ENCODE measurements at places on chromosomes 1 and 21. TPM values are rescaled to one million over a fixed set of nuclear protein-coding genes. Genes with fewer than 3 reads are reported as not detected.

Gene TTC13
- 8.3 TPM for total RNA-seq

Gene FAM131C
- total RNA-seq: 0.89 TPM

- no peak for DNase-seq
Observed at GRCh38 chr1:78475888-78476610, 14.7 kb upstream of the PTGFR start.

- no peak for DNase-seq
Observed at GRCh38 chr1:199780091-199780490, 247.4 kb upstream of the NR5A2 start.

DNA sequence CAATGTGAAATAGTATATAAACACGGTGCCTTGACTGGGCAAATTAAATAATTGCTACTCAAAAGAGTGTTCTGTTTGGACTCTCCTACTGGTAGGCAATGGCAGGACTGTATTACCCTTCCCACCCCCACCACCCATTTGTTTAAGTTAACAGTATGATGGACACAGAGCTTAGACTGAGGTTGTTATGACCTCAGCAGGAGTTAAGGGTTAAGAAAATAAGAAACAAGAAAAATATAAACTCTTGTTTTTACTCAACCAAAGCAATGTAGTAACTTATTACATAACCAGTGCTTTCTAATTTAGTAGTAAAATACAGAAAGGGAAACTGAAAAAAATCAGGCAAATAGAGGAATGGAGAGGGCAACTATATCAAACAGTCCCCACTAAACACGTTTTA, 19.9 kb upstream of the SERPINC1 start:
- no peak for DNase-seq

DNA sequence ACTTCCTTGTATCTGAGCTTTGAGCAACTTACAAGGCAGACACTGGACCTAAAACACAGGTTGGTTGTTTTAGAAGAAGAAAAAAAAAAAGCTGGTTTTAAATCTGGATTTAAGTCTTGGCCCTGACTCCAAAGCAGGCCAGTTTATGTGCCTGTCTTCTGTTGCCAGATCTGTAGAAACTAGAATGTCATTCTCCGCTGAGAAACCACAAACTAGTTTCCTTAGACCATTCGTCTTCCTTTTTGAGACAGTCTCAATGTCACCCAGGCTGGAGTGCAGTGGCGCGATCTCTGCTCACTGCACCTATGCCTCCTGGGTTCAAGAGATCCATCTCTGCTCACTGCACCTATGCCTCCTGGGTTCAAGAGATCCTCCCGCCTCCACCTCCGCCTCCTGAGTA, 33.9 kb downstream of the APP start:
- no peak for DNase-seq

DNA sequence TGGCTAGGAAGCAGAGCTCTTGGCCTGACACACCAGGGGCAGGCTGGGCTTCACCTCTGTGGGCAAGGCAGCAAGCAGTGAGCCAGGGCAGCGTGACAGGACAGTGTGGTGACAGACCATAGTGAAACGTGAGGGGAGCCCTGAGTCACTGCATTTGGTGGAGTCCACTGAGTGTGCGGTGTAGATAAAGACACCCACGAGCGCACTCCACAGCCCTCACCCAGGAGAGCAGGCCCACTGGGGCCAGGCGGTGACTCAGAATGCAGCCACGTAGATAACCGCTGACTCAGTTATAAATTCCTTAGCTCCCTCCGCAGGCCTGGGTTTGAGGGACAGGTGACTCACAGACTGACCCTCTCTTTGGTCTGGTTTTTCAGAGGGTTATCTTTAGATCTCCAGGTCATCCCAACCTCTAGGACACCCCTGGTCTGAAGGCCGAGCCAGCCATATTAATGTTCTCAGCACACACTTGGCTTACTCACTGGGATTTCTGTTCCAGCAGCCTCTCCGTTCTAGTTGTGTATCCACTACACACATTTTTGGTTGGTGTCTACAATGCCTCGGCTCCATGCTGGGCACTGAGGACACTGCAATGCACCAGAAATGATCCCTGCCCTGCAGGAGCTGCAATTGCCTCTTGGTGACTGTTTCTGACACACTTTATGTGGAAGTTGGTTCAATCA, 90.2 kb upstream of the TSPAN2 start:
- DNase-seq: peak; percentile 94

Gene GJA8
- not detected for total RNA-seq

Gene CACHD1
- 12.1 TPM for total RNA-seq

DNA sequence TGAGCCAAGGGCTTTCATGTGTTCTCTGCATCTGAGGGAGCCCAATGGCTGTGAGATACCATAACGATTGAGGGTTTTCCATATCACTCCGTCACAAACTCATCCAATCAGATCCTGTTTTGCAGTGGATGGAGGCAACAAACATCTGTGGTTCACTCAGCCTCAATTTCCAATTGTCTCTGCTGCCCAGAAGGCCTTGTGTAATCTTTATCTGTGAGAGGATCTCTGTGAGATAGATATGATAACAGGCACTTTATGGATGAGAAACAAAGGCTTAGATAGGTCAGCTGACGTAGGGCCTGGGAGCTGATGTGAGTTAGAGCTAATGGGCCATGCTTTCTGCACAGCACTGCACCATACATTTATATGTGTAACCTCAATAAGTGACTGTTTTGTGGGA, 3.3 kb upstream of the MTARC1 start:
- no peak for DNase-seq

GRCh38 chr1:177927021-177927596, 42.7 kb downstream of the SEC16B start:
- peak; percentile 70 for DNase-seq

- DNase-seq: no peak
Observed at GRCh38 chr1:33687000-33687399, 176.9 kb upstream of the HMGB4 start.

DNA sequence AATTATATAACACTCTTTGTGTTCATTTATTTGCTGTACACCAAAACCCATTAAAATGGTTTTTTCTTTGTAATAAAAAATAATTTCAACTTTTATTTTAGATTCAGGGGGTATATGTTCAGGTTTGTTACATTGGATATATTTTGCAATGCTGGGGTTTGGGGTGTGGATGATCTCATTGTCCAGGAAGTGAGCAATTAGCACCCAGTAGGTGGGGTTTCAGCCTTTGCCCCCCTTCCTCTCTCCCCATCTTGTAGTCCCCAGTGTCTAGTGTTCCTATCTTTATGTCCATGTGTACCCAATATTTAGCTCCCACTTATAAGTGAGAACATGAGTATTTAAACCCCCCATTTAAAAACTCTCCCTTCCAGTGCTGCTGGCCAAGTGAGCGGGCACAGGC, 184.6 kb downstream of the RHOU start:
- DNase-seq: no peak

Gene BMP8B
- 2.8 TPM for total RNA-seq

- DNase-seq: no peak
Observed at GRCh38 chr1:116075990-116076389, 35.2 kb upstream of the MAB21L3 start.

GRCh38 chr1:167825419-167826079, 88.4 kb downstream of the ADCY10 start:
- no peak for DNase-seq

GRCh38 chr21:35871906-35872305, 188.4 kb downstream of the SETD4 start:
- DNase-seq: no peak

DNA sequence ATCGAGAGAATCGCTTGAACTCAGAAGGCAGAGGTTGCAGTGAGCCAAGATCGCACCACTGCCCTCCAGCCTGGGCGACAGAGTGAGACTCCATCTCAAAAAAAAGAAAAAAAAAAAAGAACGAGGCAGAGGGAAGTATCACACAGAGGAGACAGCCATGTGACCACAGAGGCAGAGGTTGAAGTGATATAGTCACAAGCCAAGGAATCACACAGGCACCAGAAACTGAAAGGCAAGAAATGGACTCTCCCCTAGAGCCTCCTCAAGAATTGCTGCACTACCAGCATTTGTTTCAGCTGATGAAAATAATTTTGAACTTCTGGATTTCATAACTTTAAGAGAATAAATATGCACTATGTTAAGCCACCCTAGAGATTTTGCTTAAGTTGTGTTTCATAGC, 459.6 kb downstream of the PTPRC start:
- no peak for DNase-seq

DNA sequence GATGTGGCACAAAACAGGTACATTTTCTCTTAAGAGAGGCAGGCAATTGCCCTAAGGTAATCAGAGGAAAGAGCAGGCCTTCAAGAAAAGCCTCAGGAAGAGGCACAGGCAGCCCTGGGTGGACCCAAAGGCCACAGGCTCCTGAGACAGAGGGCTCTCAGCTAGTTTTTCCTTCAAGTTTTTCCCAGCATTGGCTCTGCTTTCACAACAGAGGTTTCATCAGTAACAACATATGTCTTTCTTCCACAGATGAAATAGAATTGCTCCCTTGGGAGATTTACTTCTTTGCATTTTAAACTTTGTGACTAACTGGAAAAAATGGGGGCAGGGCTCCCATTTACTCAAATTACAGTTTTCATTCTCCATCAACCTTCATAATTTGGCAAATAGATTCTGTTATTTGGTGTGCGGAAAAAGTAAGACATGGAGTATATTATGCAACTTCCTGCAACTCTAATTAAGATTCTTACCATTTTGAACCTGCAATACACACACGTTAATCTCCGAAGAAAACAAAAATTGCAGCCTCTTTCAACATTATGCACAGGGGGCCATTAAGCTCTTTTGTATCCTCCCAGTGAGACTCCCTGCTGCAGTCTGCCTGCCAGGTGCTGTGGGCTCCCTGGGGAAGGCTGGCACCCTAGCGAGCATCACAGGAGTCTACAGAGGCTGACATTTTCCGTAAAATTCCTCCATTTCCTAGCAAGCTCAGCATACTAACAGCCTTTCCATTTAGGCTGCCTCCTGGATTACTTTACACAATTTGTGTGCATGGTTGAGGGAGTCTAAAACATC, 282.3 kb downstream of the USH2A start:
- no peak for DNase-seq

DNA sequence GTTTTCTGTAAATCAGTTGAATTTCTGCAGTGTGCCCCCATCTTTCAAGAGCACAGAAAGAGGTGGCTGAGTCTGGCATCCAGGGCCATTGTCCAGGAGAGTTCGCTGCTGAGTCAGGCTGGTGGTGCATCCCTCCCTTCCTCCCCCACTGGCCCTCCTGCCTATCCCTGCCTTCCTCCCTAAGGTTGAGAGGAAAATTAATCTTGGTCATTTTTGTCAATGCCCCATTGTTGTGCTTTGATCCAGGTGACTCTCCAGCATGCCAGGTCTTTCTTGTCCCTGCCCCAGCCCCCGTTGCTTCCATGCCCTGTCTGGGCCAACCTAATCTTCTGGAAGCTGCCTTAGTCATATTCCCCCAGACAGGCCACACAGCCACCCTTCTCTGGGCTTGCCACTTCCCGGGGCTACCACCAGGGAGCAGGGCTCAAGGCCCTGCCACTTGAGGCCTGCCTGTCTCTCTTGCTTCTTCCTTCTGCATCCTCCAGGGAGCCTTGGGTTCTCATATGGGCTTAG, 26.6 kb downstream of the PROK1 start:
- no peak for DNase-seq

GRCh38 chr1:182286761-182287160, 104.8 kb downstream of the GLUL start:
- no peak for DNase-seq

GRCh38 chr1:200260597-200261335, 149.1 kb downstream of the ZNF281 start:
- no peak for DNase-seq

Gene RHOU
- 1.0 TPM for total RNA-seq

DNA sequence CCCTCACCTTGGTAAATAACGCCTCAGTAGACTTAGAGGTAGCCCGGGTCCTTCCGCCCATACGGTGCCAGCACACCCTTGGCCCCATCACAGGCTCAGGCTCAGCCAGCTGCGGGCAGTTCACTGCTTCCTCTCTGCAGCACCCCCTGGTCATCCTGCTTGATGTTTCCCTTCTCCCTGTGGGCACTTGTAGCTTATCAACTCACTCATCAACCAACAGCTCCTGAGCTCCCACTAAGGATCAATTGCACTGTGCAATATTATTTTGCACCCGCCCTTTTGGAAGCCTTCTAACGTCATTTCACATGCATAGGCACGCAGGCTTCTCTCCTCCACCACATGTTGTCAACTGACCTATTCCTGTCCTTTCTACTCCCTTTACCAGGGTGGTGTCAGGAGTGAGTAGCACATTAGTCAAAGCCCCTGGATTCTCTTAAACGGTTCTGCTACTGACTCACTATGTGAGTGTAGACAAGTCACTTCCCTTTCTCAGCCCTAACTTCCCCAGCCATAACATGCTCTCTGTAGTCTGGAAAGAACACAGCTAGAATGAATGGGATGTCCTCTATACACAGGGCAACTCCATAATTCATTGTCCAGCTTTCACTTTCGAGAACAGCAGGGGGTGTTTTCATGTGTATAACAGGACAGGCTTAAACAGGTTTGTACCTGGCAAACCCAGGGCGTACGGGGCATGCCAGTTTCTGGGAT, 47.1 kb upstream of the IRF2BP2 start:
- peak; percentile 90 for DNase-seq

DNA sequence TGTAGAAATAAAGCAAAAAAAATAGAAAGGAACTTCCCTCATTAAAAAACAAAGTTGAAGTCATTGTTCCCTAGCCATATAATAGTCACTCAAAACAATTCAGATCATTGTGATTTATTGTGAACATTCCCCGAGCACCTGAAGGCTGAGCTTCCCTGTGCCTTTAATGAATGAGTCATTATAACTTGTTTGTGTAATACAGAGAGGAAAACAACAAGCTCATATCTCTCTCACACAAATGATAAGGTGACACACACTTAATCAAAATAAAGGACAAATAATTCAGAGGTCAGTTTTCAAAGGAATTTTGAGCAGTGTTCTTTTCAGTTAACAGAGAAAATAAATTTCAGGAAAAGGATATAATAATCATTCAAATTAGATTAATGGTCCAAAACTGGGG, 326.2 kb downstream of the DUSP10 start:
- DNase-seq: no peak

DNA sequence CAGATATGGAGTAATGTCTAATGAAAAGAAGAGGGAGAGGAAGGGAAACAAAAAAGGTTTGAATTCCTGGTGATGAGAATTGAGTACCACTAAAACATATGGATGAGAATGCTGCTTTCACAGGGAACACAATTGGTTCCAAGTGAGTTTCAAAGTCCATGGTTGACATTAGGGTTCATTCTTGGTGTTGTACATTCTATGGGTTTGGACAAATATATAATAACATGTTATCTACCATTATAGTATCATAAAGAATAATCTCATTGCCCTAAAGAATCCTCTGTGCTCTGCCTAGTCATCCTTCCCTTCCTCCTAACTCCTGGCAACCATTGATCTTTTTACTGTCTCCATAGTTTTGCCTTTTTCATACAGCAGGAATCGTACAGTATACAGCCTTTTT, 20.1 kb downstream of the TMCO1 start:
- no peak for DNase-seq

DNA sequence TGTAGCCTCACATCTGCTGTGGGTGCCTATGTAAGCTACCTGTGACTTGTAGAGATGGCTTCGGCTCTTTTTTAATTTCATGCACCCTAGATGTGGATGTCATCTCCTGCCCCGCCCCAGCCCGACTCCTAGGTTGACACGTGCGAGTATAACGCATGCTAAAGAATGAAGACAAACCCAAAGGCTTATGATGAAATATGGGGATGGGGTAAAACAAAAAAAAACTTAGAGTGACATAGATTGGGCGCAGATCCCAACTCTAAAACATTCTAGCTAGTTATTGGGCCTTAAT, 613 bp upstream of the ERO1B start:
- DNase-seq: no peak

GRCh38 chr1:28447679-28448078, 58.2 kb upstream of the RCC1 start:
- DNase-seq: no peak

Gene ETV3L
- not detected for total RNA-seq

GRCh38 chr1:44288883-44289282, 66.2 kb downstream of the ERI3 start:
- no peak for DNase-seq

All from kidney epithelial cell (primary cell).